ENCODE measurements at places on chromosomes 1 and 21.

- DNase-seq: no peak
Observed at GRCh38 chr1:236214761-236215160, 67.0 kb downstream of the ERO1B start.

GRCh38 chr1:93683234-93683633 is 1.6 kb upstream of the BCAR3 start:
- DNase-seq: no peak

GRCh38 chr1:204670152-204670927 is 15.2 kb downstream of the LRRN2 start:
- no peak for DNase-seq

- no peak for DNase-seq
Observed at GRCh38 chr1:80417671-80418070, 1383.1 kb upstream of the ADGRL2 start.

DNA sequence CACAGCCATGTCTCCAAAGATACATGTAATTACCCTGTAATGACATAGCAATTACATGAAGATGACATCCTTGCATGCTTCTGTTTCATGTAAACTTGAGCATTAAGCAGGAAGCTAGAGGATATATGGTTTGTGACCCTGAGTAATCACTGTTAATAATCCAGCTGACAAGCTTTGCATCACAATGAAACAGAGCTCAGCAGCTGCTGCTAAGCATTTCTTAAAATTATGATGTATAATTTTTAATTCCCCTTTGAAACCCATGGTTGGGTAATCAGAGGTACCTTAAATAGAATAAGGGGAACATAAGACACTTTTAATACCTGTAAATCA is 293.5 kb downstream of the NTNG1 start:
- no peak for DNase-seq

- no peak for DNase-seq
Observed at GRCh38 chr21:38861989-38862683, 56.4 kb downstream of the ETS2 start.

GRCh38 chr1:55212349-55213150 is 2.6 kb downstream of the USP24 start:
- no peak for DNase-seq

- DNase-seq: no peak
Observed at GRCh38 chr1:185526344-185527307, 207.6 kb upstream of the HMCN1 start.

- no peak for DNase-seq
Observed at GRCh38 chr1:94596260-94596659, 54.7 kb upstream of the F3 start.

- DNase-seq: no peak
Observed at GRCh38 chr1:154391086-154391770, 13.9 kb upstream of the IL6R start.

DNA sequence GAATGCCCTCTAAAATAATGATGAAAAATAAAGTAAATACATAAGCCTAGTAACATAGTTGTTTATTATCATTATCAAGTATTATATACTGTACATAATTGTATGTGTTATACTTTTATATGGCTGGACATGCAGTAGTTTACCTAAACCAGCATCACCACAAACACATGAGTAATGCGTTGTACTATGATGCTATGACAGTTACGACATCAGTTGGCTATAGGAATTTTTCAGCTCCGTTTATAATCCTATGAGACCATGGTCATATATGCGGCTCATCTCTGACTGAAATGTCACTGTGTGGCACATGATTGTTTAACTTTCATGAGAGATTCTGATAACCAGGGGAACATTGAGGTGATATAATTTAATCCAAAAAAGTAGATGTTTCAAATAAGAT is 352.1 kb downstream of the ST6GALNAC3 start:
- DNase-seq: no peak

GRCh38 chr1:47998396-47998990 is 1.3 kb upstream of the TRABD2B start:
- no peak for DNase-seq

GRCh38 chr21:26070822-26071425 is 99.6 kb downstream of the APP start:
- peak; percentile 2 for DNase-seq

DNA sequence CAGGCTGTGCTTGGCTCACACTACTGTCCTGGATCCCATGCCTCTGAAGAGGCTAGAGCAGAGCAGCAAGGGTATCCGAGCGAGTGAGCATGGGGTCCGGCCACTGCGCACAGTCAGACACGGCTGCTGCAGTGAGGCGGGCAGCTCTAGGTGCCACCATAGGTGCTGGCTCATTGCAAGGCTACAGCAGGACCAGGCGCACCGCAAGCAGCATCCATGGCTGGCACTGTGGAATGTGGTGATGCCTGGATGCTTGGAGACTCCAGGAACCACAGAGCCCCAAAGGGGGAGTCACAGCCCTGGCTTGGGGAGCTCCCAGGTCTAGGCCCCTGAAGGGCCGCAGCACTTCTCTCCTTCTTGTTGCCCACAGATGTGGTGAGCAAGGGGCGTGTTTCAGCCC is 47.2 kb downstream of the ATP6V1G3 start:
- DNase-seq: no peak

DNA sequence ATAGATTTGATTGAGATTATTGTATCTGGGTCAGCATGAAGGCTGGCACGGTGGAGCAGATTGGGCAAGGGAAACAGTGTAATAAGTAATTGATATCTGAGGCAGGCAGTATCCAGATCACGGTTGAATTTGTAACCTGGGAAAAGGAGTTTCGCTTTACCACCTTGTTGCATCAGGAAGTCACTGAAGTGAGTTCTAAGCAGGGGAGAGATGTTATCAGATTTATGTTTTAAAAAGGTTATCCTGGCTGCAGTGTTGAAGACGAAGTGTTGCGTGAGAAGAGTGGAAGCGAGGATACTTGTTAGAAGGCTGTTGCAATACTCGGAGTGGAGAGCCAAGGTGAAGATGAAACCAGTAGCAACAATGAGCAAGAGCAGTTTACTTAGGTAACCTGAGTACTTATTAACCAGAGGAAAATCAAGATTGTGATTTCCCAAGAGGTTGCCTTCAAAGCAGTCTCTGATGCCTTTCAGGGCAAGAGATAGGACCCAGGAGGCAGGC is 77.8 kb downstream of the LHX9 start:
- no peak for DNase-seq

GRCh38 chr1:194043984-194044755 is 857.8 kb upstream of the B3GALT2 start:
- DNase-seq: no peak

DNA sequence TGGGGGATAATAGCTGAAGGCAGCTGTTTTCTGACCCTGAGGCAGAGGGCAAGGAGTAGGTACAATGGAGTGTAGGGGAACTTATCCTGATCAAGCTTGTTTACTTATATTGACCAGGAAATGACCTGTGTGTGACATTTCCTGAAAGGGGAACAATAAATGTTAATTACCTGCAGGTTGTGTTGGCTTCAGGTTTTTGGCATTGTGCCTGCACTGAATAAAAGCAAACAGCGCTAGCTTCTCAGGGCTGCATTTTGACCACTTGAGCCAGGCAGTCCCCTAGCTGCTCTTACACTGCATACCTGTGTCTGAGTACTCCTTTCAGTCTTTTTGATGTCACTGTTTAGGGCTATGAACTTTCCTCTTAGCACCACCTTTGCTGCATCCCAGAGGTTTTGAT is 40.6 kb downstream of the DRAM2 start:
- DNase-seq: no peak

- peak; percentile 13 for DNase-seq
Observed at GRCh38 chr21:40143822-40144525, 276.7 kb downstream of the PCP4 start.

DNA sequence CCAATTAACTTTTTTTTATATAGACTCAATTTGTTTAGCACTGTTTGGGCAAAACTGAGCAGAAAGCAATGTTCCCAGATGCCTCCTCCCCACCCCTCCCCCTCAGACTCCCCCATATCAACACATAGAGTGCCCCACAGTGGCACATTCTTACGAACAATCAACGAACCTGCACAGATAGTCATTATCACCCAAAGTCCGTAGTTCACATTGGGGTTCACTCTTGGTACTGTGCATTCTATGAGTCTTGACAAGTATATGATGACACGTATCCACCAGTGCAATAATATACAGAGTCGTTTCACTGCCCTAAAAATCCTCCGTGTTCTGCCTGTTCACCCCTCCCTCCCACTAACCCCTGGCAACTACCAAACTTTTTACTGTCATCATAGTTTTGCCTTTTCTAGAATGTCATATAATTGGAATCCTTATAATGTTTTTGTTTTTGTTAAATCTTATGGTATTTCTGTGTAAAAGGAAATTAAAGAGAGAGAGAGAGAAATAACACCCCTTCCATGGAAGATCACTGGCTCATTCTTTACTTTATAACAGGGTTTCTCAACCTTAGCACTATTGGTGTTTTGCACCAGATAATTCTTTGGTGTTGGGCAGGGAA is 37.2 kb upstream of the HNRNPU start:
- DNase-seq: no peak

- peak; percentile 73 for DNase-seq
Observed at GRCh38 chr1:26744075-26744959, 43.4 kb upstream of the PIGV start.

DNA sequence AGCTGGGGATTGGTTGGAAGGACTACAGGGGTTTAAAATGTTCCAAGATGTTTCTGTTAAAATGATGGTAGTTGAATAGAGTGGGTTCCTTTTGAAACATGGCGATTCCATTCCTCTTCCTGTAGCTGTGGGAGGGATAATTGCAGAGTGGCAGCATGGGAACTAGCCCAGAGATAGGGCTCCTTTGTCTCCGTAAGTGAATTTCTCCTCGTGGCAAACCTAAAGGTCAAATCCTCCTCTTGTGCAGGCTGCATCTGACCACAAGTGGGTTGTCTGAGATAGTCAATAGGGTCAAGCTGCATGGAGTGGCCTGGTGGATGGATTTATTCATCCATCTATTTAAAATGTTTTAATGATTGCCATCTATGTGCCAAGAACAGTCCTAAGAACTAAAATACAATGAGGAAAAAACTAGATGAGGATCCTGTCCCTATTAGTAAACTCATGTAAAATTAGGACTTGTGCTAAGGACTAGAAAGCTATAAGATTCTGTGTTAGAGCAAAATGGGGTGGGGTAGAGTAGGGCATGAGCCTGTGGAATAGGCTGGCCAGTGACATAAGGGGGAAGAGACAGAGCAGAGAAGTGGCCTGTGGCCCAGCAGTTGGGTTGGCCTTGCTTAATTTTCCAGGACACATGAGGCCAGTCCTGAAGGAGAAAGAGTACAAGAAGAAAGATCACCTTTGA is 89.1 kb upstream of the IVNS1ABP start:
- DNase-seq: no peak

- DNase-seq: no peak
Observed at GRCh38 chr1:30609336-30609998, 113.9 kb downstream of the MATN1 start.

GRCh38 chr1:222893255-222893654 is 78.4 kb downstream of the DISP1 start:
- DNase-seq: no peak

- DNase-seq: no peak
Observed at GRCh38 chr1:6001992-6002576, 9.9 kb upstream of the NPHP4 start.

GRCh38 chr1:24904731-24905354 is 25.2 kb downstream of the RUNX3 start:
- no peak for DNase-seq
